ENCODE measurements at places on chromosomes 3 and 15.

DNA sequence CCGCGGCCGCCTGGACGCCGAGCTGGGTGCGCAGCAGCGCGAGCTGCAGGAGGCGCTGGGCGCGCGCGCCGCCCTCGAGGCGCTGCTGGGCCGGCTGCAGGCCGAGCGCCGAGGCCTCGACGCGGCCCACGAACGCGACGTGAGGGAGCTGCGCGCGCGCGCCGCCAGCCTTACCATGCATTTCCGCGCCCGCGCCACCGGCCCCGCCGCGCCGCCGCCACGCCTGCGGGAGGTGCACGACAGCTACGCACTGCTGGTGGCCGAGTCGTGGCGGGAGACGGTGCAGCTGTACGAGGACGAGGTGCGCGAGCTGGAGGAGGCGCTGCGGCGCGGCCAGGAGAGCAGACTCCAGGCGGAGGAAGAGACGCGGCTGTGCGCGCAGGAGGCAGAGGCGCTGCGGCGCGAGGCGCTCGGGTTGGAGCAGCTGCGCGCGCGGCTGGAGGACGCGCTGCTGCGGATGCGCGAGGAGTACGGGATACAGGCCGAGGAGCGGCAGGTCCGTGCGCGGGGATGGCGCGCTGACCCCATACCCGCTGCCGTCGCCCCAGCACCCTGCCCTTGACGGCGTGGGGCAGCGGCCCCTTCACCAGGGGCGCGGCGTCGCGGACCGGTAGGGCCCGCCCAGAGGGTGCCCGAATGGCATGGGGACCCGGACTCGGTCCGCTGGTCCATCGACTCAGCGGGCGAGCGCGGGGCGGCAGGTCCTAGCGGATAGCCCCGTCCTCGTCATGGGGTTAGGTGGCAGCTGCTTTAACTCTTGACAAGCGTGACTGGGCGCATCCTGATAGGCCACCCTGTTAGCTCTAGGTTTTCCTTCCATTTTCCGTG is 848 bp downstream of the SYNM start:
- no peak for DNase-seq

- no peak for DNase-seq
These were observed 652.5 kb upstream of the NECTIN3 start for GRCh38 chr3:110419096-110419495.

DNA sequence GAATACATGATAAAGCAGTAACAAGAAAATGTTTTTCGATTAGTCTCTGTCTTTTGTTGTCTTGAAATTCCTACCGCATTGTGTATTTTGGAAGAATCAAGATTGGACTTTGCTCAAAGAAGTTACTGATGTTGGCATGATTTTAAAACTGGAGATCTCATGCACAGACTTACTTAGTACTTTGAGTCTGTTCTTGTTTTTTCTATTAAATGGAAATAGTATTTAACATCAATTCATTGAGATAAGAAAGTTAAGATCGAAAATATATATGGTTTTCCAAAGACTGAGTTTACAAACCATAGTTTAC is 2.6 kb downstream of the ABHD10 start:
- DNase-seq, result no peak

DNA sequence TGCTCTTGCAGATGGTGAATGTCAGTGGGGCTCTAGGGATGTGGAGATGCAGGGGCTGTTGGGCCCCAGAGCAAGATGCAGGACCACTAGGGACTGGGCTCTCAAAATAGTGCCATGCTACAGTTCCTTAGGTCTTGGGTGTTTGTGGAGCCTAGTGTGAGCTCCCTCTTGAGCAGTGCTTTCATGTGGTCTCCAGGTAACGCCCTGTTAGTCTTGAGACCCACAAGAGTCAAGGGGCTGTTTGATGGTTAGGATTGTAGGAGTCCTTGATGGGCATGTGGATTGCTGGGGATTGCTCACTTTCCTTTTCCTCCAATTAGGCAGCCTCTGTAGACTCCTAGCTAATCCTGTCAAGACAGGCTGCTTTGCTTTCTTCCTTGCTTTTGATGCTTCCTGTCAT is 56.0 kb downstream of the CCDC66 start:
- DNase-seq, result no peak

- DNase-seq, result no peak
These were observed 512.6 kb upstream of the PPP2R3A start for GRCh38 chr3:135452881-135453280.

GRCh38 chr3:126441256-126441880 is 34.3 kb downstream of the ZXDC start:
- no peak for DNase-seq

- DNase-seq, result no peak
These were observed 38.4 kb downstream of the RFX7 start for GRCh38 chr15:56205061-56205876.

DNA sequence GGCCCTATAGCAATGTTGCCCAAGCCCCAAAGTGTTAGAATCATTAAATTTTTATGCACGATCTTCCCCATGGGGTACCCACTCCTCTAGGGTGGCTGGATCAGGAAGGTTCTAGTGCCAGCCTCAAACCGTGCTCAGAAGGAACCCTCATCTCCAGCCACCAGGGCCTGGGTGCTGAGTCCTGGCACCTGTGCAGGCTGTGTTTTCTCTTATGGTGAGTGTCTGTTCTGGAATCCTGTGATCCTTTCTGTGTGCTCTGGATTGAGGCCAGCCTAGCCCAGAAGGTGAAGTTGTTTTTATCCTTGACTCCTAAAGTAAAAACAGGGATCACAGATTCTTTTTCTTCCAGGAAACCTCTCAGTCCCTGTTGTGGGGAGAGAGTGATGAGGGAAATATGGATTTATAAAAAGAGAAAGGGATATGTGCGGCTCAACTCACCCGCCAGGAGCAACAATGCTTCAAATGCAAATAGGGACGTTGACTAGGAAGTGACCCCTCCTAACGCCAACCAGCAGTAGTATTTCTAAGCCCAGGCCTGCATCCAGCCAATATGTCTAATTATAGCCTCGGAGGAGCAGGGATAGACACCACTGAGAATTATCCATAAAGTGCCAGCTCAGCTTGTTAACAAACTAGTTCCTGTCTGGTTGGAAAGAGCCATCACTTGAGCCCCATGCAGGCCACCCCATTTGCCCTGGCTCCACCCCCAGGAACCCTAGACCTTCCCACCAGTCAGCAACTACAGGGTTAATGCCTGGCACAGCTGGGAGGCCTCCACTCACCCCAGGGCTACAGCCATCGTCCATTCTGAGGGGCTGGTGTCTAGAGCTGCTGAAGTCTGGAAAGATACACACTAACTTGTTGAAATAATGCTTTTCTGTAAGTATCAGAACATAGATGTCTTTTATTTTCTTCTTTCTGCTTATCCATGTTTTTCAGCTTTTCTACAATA is 513.5 kb upstream of the PROK2 start:
- DNase-seq, result no peak
